MM.1S (cell line): ENCODE measurements at places on chromosomes 4 and X.
A peak's percentile ranks its signal among the peaks of the same experiment; 100 is the strongest.

DNA sequence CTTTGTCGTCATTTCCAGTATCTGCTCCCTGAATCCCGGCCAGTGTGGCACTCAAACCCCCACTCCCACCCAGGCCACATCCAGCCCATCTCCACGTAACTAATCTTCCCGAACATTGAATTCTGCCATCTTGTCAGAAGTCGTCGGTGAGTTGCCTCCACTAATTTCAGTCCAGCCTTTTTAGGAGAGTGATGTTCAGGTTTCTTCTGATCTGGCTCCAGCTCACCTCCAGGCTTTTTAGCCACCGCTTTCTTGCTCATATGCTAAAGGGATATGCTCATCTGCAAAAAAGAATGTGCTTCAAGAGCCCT lies 1.3 kb downstream of the TMEM165 start:
- peak; percentile 18 for DNase-seq
- H3K27ac ChIP-seq, result no peak overlapping the region
- no peaks in the 10 kb centered on the region; the same call in 1 of the 2 replicates for H3K36me3 ChIP-seq

- no peaks in the 10 kb centered on the region for H3K36me3 ChIP-seq
- DNase-seq, result no peak
These were observed 53.4 kb downstream of the AFAP1 start for GRCh38 chr4:7886007-7886973.

GRCh38 chr4:15963001-15963451 lies at the start of gene FGFBP2:
Gene FGFBP2, minus strand, starts transcription at chr4:15963175. Its CDS starts 46 bp downstream, at chr4:15963129.
- H3K4me1 ChIP-seq, result no peaks in the 10 kb centered on the region
- H3K27me3 ChIP-seq, result no peaks in the 10 kb centered on the region
- no peak for DNase-seq
- H3K4me3 ChIP-seq, result no peak within 1 kb of the TSS
- H3K27ac ChIP-seq, result no peak within 1 kb of the TSS

DNA sequence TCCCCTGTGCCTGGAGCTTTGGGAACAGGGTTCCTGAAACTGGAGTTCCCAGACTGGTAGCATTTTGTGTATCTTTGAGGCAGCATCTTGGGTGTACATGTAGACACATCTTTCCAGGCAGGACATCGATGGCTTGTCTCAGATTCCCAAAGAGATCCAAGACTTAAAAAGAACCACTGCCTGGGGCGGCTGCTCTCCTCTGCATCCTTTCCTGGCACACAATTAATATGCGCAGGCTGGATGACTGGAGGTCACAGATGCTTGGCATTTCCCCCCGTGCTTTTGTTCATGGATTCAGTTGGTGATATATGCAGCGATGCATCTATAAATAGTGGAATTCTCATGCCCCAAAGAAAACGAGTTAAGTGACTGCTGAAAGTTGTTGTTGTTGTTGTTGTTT lies 80.5 kb downstream of the CLDN34 start:
- no peak overlapping the region for H3K27ac ChIP-seq
- no peak overlapping the region for H3K4me3 ChIP-seq
- H3K27me3 ChIP-seq, result no peaks in the 10 kb centered on the region
- no peak for DNase-seq
- no peaks in the 10 kb centered on the region for H3K4me1 ChIP-seq
- H3K36me3 ChIP-seq, result no peaks in the 10 kb centered on the region

- peaks cover 6% of the 10 kb centered on the region for H3K4me1 ChIP-seq
- H3K27ac ChIP-seq, result no peak overlapping the region
- no peak overlapping the region for H3K4me3 ChIP-seq
- H3K36me3 ChIP-seq, result no peaks in the 10 kb centered on the region
- DNase-seq, result no peak
These were observed 105.5 kb downstream of the SHROOM3 start for GRCh38 chr4:76540486-76540885.

DNA sequence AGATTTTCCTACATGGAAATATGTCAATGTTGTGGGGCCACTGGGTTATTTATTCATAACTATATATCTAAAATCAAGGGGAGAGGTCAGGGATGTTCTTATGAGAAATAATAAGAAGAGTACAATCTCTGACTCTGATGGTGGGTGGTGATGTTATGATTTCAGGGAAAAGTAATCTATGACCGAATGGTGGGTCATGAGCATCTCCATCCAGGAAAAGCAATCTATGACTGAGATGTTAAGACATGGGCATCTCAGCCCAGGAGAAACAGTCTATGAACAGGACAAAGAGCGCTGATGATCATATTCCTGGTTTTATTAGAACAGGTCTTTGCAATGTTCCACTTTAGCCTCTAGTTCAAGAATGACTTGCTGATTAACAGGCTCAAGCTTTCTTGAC lies 137.1 kb downstream of the ARSF start:
- H3K27me3 ChIP-seq, result no peaks in the 10 kb centered on the region
- DNase-seq, result no peak
- no peaks in the 10 kb centered on the region for H3K36me3 ChIP-seq
- H3K27ac ChIP-seq, result no peak overlapping the region

- H3K4me3 ChIP-seq, result no peak overlapping the region
- no peaks in the 10 kb centered on the region for H3K27me3 ChIP-seq
- H3K36me3 ChIP-seq, result no peaks in the 10 kb centered on the region
- H3K27ac ChIP-seq, result no peak overlapping the region
- no peak for DNase-seq
These were observed 28.3 kb upstream of the CLDN24 start for GRCh38 chr4:183350317-183351071.

- no peaks in the 10 kb centered on the region for H3K27me3 ChIP-seq
- H3K4me3 ChIP-seq, result no peak overlapping the region
- no peak for DNase-seq
- H3K36me3 ChIP-seq, result no peaks in the 10 kb centered on the region
These were observed 495.2 kb downstream of the AFF2 start for GRCh38 chrX:148995661-148996060.

DNA sequence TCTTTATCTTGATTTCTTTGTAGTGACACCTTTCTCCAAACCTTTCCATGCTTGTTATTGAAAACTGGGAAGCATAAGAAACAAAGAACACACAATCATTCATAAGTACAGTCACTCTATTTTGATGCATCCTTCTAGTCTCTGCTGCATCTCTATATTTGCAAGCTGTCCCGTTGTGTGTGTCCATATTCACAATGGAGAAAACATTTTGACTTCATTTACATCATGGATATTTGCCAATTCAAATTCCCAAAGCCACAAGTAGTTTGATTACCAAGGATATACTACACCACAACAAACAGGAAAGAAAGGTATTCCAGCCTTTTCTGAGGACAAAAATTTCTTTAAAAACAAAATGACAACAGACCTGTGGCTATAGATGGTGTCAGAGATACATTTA lies 673.8 kb downstream of the STIM2 start:
- H3K4me3 ChIP-seq, result no peak overlapping the region
- no peak overlapping the region for H3K27ac ChIP-seq
- no peak for DNase-seq

DNA sequence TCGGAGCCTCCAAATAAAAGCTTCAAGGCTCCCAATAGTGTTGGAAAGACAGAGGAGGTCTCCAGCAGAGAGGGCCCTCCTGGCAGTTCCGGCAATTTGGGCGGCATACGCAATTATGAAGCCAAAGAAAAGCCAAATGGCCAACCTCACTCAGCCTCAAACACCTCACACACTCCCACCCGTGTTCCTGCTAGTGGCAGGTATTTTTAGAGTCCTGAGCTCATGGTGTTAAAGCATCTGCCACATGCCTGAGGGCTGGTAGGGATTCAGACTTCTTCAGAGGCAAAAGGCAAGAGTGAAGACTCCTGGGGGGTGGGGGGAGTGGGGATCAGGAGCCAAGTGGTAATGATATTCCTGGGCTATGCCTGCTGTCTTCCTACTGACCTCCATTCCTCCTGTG lies 7.4 kb downstream of the RAB33A start:
- H3K4me3 ChIP-seq, result no peak overlapping the region
- H3K36me3 ChIP-seq, result no peaks in the 10 kb centered on the region
- H3K27ac ChIP-seq, result no peak overlapping the region
- no peaks in the 10 kb centered on the region for H3K27me3 ChIP-seq
- H3K4me1 ChIP-seq, result peaks cover 27% of the 10 kb centered on the region

DNA sequence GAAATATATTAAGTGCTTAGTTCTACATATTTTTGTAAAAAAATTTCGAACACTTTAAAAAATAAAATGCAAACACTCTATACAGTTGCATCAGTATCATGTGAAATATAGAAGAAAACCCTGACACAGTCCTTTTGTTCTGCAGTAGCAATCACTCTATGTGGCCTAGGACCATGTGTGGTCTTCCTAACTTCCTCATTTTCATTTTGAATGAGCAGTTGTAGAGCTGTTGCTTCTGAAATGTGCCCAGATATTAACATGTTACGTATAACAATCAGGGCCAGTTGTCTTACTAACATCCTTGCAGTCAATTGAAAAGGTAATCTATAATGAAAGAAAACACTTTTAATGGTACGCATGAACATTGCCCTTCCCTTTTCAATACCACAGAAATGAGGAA lies 107.9 kb downstream of the ZNF827 start:
- peak; percentile 19 for DNase-seq
- H3K27me3 ChIP-seq, result no peaks in the 10 kb centered on the region
- no peak overlapping the region for H3K4me3 ChIP-seq
- H3K4me1 ChIP-seq, result peaks cover 26% of the 10 kb centered on the region
- H3K27ac ChIP-seq, result no peak overlapping the region
- no peaks in the 10 kb centered on the region for H3K36me3 ChIP-seq

GRCh38 chr4:150939530-150939929 lies 75.6 kb downstream of the LRBA start:
- H3K27ac ChIP-seq, result no peak overlapping the region
- DNase-seq, result no peak
- no peak overlapping the region for H3K4me3 ChIP-seq
- no peaks in the 10 kb centered on the region for H3K36me3 ChIP-seq

GRCh38 chr4:76562836-76563453 lies 127.9 kb downstream of the SHROOM3 start:
- H3K27me3 ChIP-seq, result no peaks in the 10 kb centered on the region
- H3K4me1 ChIP-seq, result no peaks in the 10 kb centered on the region
- no peaks in the 10 kb centered on the region for H3K36me3 ChIP-seq
- H3K27ac ChIP-seq, result no peak overlapping the region
- DNase-seq, result no peak
- H3K4me3 ChIP-seq, result no peak overlapping the region

DNA sequence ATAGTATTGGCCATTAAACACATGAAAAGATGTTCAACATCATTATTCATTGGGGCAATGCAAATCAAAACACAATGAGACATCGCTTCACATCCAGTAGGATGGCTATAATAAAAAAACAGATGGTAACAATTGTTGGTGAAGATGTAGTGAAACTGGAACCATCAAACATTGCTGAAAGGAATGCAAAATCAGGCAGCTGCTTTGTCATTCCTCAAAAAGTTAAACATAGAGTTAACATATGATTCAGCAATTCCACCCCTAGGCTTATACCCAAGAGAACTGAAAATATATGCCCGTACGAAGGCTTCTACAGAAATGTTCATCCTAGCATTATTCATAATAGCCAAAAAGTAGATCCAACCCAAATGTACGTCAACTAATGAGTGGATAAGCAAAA lies 144.0 kb upstream of the NAP1L5 start:
- H3K4me3 ChIP-seq, result no peak overlapping the region
- H3K27ac ChIP-seq, result no peak overlapping the region
- H3K4me1 ChIP-seq, result no peaks in the 10 kb centered on the region

- no peak for DNase-seq
- no peaks in the 10 kb centered on the region for H3K36me3 ChIP-seq
- H3K4me3 ChIP-seq, result no peak overlapping the region
- no peaks in the 10 kb centered on the region for H3K4me1 ChIP-seq
These were observed 47.5 kb downstream of the ATG4A start for GRCh38 chrX:108138814-108139702.

DNA sequence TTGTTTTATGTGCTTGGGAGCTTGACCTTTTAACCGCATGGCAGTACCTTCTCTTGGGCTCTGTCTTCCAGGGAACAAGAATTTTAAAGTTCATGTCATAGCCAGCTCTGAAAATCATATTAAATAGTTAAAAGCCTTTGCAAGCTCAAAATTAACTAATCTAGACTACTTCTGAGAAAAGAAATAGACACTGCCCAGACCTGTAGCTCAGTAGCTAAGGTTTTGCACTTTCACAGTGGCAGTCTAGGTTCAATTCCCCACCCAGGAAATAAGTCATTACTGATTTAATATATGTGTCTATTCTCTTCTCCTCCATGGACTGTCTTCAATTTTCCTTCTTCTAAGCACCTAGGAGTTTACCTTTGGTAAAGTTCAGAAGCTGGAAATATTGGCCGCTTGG lies 27.4 kb downstream of the HSD17B11 start:
- no peaks in the 10 kb centered on the region; the same call in 1 of the 2 replicates for H3K36me3 ChIP-seq
- H3K4me1 ChIP-seq, result no peaks in the 10 kb centered on the region
- no peak for DNase-seq
- no peaks in the 10 kb centered on the region for H3K27me3 ChIP-seq

DNA sequence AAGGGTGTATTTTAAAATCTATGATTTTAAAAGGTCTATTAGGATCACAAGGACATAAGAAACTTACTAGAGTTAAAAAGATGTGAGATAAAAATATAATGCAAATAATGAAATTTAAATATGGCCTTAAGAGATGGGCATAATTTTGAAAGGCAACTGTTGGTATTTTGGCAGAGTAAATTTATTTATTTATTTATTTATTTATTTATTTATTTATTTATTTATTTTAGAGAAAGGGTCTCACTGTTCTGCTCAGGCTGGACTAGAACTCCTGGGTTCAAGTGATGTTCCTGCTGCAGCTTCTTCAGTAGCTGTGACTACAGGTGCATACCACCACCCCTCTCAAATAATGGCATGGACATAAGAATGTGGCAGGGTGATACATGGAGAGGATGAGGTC lies 932.1 kb upstream of the LCORL start:
- H3K4me1 ChIP-seq, result no peaks in the 10 kb centered on the region
- no peak overlapping the region for H3K4me3 ChIP-seq
- DNase-seq, result no peak
- H3K27me3 ChIP-seq, result no peaks in the 10 kb centered on the region
- no peaks in the 10 kb centered on the region for H3K36me3 ChIP-seq

- peak; percentile 81 for DNase-seq
- H3K27me3 ChIP-seq, result no peaks in the 10 kb centered on the region
- H3K27ac ChIP-seq, result no peak overlapping the region
- H3K4me3 ChIP-seq, result no peak overlapping the region
- H3K4me1 ChIP-seq, result 0 out of 2 replicates have a peak, but pooled peaks cover 5% of the 10 kb centered on the region
- H3K36me3 ChIP-seq, result no peaks in the 10 kb centered on the region
These were observed 3.5 kb downstream of the EPGN start for GRCh38 chr4:74311696-74312313.

DNA sequence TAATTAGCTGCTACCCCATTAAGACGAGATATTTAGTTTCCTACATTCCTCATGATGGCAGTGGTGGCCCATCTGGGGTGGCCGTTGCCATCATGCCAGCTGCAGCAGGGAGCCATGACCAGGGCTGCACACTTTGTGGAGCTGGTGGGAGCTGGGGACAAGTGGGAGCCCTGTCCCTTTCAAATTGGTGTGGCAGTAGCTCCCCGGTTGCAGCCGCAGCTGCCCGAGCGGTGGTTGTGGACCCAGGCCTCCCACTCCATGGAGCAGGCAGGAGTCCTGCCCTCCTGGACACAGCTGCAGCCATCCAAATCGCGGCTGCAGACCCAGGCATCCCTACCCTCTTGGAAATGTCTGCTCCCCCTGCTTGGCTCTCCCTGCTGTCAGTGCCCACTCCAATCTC lies 9.3 kb upstream of the SYTL5 start:
- no peak overlapping the region for H3K4me3 ChIP-seq
- H3K27me3 ChIP-seq, result no peaks in the 10 kb centered on the region
- no peaks in the 10 kb centered on the region for H3K4me1 ChIP-seq
- H3K27ac ChIP-seq, result no peak overlapping the region
- H3K36me3 ChIP-seq, result no peaks in the 10 kb centered on the region

GRCh38 chr4:184644553-184645307 lies 4.5 kb downstream of the CASP3 start:
- no peak overlapping the region; the same call in 1 of the 2 replicates for H3K4me3 ChIP-seq
- DNase-seq, result no peak
- H3K27ac ChIP-seq, result no peak overlapping the region
- H3K36me3 ChIP-seq, result peaks cover 15% of the 10 kb centered on the region; the same call in 1 of the 2 replicates
